ENCODE measurements at places on chromosomes 5 and 9. TPM values are rescaled to one million over a fixed set of nuclear protein-coding genes. Genes with fewer than 3 reads are reported as not detected.
A peak's percentile ranks its signal among the peaks of the same experiment; 100 is the strongest.

GRCh38 chr9:36665921-36666431 lies 93.3 kb downstream of the MELK start:
- DNase-seq: no peak

- DNase-seq: no peak
These were observed 292.9 kb upstream of the MSX2 start for GRCh38 chr5:174431504-174431903.

- DNase-seq: peak; percentile 58
These were observed 100.7 kb downstream of the PHF2 start for GRCh38 chr9:93677048-93677571.

- DNase-seq: peak; percentile 48
These were observed 213.5 kb downstream of the FANCC start for GRCh38 chr9:95103871-95104580.

DNA sequence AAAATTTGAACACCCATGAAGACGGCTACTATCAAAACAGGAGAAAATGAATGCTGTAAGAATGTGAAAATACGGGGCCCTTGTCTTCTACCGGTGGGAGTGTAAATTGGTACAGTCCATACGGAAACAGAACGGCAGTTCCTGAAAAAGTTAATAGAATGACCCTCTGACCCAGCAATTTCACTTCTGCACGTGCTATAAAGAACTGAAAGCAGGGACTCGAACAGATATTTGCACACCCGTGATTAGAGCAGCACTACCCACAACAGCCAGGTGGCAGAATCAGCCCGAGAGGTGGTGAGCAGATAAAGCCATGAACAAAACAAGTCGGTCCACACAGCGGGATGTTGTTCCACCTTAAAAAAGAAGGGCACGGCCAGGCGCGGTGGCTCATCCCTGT lies 22.6 kb upstream of the SLC12A7 start:
- no peak for DNase-seq

GRCh38 chr9:94128580-94128979 lies 44.3 kb downstream of the PTPDC1 start:
- no peak for DNase-seq

DNA sequence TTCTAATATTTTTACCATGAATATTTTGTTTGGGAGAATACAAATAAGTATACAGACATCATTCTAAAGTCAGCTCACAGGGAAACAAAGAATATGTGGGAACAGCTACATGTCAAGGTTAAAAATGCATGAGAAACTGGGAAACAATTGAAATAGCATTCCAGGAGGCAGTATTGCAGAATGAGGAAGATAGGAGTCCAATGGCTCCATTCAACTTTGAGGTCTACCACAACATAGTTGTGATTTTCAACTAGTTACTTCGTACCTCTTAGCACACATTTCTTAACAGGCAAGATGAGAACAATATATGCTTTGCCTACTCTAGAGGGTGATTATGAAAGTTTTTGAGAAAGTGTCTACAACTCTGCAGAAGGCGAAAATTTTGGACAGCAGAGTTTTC lies 35.2 kb upstream of the CAST start:
- no peak for DNase-seq

DNA sequence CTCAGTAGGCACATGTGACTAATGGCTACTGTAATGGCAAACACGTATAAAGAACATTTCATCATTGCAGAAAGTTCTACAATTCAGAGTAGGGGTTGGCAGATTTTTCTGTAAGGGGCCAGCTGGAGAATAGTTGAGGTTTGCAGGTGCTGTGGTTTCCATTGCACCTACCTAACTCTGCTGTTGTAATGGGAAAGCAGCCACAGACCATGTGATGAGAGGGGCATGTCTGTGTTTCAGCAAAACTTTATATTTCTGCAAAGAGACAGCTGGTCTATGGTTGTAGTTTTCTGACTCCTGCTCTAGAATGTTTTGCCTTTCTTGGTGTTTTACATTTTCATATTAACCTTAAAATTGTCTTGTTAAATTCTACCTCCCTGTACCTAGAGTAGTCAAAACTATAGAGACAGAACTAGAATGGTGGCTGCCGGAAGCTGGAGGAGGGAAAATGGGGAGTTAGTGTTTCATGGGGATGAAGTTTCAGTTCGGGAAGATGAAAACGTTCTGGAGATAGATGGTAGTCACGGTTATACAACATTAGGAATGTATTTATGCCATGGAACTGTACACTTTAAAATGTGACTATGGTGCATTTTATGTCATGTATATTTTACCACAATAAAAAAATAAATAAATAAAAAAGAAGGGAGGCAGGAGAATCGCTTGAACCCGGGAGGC lies 44.3 kb downstream of the NUP214 start:
- no peak for DNase-seq

DNA sequence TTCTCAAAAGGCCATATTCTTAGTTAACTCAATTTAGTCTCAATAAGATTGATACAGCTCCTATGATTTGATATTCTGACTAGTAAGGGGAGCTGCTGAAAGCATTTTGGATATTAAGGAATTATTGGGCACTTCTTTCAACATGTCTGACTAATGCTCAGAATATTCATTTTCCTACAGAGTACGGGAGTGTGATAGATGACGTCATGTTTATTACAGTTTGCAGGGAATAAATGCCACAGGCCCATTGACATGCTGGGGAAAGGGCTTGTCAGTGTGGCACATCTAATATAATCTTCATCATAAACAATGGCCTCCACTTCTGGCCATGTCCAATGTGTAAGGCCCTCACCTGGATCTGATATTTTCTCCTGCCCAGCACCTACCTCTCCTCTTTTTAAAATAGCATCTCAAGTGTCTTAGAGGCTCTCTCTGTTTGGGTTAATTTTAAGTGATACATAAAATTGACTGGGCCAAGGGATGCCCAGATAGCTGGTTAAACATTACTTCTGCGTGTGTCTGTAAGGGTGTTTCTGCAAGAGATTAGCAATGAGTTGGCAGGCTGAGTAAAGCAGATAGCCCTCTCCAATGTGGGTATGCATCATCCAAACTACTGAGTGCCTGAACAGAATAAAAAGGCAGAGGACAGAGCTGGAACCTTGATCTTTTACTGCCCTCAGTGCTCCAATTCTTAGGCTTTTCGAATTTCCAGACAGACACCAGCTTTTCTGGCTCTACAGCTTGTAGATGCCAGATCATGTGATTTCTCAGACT lies 99.3 kb downstream of the SLC24A2 start:
- DNase-seq: no peak

DNA sequence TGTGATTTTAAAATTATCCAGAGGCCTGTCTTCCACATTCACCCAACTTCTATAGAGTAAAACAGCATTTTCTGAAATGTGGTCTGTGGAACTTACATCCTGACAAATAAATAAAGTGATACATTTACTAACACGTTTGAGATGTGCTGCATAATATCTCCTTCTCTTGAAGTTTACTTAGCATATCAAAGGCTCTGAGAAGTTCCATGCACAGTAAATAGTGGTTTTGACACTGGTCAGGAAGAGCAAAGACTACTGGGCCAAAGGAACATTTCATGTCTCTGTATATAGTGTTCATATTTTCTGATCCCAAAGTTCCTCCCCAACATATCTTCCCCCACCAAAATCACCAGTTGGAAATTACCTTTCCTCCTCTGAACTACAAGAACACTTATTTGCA lies 30.5 kb upstream of the TARS1 start:
- DNase-seq: no peak

GRCh38 chr5:134527156-134527960 lies 1.9 kb downstream of the JADE2 start:
- peak; percentile 95 for DNase-seq

DNA sequence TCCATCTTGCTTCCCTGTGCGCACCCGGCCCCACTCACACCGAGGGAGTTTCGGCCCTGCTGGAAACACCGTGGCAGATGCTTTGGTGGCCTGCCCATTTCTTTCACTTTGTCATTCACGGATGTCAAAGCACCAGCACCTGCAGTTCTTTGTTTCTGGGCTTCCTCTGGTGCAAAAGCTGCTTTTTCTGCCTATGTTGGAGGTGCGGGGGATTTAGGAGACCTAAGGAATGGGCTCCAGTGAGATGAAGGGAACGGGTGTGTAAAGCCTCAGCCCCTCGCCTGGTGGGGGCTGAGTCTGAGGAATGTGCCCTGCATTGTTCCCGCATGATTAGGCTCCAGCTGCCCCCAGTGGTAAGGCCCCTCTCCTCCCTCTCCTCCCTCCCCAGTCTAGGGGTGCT lies 62.3 kb downstream of the THBS4 start:
- DNase-seq: no peak

GRCh38 chr9:135920973-135921585 lies 13.7 kb upstream of the CAMSAP1 start:
- peak; percentile 44 for DNase-seq

DNA sequence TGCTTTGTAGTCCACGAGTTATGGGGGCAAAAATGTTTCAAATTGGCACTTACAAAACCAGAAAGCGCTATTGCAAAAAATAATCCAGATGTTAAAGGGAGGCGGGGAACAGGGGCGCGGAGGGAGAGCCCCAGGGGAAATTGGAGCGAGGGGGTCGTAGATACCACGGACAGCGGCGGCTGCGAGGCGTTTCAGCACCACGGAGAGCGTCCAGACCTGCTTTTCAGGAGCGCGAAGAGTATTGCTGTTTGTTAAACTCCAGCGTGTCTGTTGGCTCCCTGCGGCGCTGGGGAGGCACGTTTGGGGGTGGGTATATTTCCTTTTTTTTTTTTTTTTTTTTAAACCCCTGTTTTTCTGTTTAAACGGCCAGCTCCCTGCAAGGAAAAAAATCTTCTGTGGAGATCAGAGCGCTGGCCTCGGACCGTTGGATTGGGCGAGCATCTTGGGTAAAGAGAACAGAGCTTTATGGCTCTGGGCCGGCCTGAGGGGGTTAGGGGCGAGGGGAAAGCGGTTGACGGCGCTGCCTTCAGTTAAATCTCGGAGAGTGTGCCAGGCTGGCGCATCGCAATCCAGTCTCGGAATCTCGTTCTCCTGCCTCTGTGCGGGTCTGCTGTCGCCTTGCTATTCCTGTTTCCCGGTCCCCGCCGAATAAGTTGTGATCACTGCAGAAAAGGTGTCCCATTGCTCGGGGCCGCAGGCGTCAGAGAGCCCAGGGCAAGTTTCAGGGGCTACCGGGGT lies at the start of gene GLRA1:
Gene GLRA1 (minus strand): TSS at position 288 of the 738 bp plus-strand sequence. CDS start 302 bp downstream, outside the sequence.
- DNase-seq: peak; percentile 86

DNA sequence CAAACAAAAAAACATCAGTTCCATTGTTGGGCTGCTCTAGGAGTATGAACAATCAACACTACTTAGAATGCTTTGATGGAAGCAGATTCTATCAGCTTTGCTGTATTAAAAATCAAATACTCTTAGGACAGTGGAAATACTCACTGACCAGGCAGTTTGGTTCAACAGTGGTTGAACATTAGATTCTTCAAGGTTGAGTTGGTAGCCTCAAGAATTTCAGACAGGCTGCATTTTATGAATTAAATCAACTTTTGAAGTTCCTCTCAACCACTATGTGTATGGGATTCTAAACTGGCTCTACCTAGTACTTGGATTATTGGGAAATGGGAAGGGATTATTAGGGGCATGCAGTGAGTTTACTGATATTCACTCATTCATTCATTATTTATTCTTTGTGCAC lies 35.0 kb downstream of the ACTBL2 start:
- no peak for DNase-seq

DNA sequence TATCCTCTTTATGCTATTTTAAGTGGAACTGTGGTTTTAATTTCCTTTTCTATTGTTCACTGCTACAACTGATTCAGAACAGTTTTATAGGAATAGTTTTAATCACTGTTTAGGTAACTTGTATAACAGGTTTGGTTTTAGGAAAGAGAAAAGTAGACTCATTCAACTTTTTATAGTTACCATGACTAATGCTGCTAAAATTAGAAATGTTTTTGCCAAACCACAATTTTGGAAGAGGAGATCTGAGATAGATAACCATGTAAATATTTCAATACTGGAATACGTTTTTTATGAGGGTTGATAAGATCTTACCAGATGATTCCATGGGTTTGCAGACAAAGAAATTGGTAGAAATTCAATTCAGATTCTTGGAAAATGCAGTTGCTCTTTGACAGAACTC lies 404.6 kb upstream of the ARRDC3 start:
- DNase-seq: no peak

DNA sequence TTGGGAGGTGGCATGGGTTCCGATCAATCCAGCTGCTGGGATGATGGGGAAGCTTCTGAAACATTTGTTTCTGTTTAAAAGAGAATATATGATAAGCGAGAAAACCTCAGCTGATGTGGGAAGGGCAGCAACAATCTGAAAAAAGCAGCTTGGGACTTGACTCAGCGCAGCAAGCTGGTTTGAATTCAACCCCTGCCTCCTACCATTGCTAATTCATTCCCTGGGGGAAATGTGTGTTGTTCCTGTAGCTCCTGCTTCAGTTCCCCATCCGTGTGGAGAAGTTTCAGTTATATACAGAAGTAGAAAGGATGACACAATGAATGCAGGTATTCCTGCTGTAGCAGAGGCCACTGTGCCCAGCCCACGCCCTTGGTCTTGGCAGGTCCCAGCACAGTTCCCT lies 145.1 kb downstream of the NXNL2 start:
- DNase-seq: no peak

GRCh38 chr5:134738963-134739661 lies 764 bp downstream of the CAMLG start:
- no peak for DNase-seq

- peak; percentile 22 for DNase-seq
These were observed 21.3 kb upstream of the KIF12 start for GRCh38 chr9:114120192-114121014.

GRCh38 chr9:128554155-128554862 lies 1.9 kb downstream of the SPTAN1 start:
- DNase-seq: peak; percentile 85

GRCh38 chr9:617445-618085 lies 223.9 kb upstream of the DMRT1 start:
- no peak for DNase-seq

GRCh38 chr5:129853588-129853987 lies 50.7 kb upstream of the CHSY3 start:
- DNase-seq: no peak

DNA sequence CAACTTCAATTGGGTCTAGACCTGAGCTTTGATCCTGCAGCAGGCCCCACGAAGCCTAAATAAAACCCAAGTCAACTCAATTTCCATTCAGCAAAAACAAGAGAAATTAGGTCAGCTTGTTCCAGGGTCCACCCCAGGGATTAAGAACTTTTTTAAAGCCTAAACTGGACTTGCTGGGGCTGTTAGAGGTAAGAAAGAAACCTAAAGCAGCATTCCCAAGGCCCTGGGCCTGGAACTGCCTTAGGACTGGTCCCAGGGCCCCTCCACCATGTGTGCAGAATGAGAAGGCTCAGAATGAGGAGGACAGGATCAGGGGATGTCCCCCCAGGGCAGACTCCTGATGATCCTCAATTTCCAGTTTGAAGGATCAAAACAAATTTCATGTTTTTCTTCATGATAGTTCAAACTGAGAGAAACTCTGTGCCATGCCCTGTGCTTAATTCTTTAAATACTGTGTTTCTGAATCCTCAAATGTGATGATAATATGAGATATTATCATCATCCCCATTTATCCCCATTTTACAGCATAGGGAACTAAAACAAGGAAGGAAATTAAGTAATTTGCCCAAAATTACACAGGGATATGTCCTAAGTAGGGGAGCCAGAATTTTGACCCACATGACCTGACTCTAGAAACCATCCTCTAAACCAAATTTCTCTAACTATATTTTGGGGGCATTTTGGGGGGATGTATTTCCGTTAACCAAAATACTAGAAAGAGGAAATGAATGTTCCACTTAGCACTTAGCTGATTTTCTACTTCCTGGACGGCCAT lies 64.5 kb downstream of the DENND1A start:
- no peak for DNase-seq

Gene FBXW5
- total RNA-seq: 95.0 TPM

Gene SH2D3C
- 13.7 TPM for total RNA-seq

Gene SHLD3
- total RNA-seq: 2.8 TPM

Gene ENTPD2
- 1.2 TPM for total RNA-seq

Gene IL5
- total RNA-seq: not detected

Gene FOXD1
- total RNA-seq: 15.8 TPM

Gene FSD1L
- 8.7 TPM for total RNA-seq

Gene C5orf52
- not detected for total RNA-seq

Gene PLAA
- 27.0 TPM for total RNA-seq

Gene TTC23L
- not detected for total RNA-seq

All from posterior vena cava (tissue), 2 donors.